Left ventricle myocardium superior (tissue), 1 donor: ENCODE measurements at places on chromosomes 6 and 20. TPM values are rescaled to one million over a fixed set of nuclear protein-coding genes. Genes with fewer than 3 reads are reported as not detected.

DNA sequence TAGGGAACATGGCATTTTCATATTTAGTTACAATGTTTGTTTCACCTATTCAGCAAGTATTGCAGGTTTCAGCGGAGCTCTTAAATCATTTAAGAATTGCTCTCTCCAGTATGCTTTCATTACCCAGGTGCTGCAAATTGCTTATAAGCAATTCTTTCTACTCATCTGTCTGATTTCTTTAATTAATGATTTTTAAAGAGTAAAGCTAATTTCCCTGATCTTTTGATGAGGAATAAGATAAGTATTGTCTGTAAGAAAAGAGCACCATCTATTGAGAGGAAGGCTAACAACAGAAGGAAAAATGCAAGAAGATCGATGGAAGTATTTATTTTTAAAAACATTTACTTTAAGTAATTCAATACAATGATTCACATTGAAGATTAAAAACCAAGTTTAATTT is 2.0 kb downstream of the OPRM1 start:
- DNase-seq, result no peak

DNA sequence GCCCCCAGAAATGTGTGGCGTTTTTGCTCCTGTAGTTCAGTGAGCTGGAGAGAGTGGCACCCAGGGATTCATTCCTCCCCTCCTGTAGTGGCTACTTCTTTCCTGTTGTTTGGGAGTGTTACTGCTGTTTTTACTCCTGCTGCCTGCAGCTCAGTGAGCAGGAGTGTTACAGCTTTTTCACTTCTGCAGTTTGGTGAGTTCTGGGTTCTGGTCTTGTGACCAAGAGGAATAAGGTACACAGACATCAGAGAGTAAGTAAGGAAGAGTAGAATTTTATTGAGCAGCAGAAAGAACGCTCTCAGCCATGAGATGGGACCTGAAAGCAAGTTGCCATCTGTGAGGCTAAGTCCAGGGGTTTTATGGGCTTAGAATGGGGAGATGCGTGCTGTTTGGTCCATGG is 966.3 kb upstream of the CITED2 start:
- no peak for DNase-seq

TBC1D22B gene
- 6.3 TPM for total RNA-seq

GRCh38 chr20:57000441-57000968 is 265.9 kb downstream of the BMP7 start:
- DNase-seq, result no peak

BAG2 gene
- 14.8 TPM for total RNA-seq
